ENCODE measurements at places on chromosomes 12 and 14.
A peak's percentile ranks its signal among the peaks of the same experiment; 100 is the strongest.

DNA sequence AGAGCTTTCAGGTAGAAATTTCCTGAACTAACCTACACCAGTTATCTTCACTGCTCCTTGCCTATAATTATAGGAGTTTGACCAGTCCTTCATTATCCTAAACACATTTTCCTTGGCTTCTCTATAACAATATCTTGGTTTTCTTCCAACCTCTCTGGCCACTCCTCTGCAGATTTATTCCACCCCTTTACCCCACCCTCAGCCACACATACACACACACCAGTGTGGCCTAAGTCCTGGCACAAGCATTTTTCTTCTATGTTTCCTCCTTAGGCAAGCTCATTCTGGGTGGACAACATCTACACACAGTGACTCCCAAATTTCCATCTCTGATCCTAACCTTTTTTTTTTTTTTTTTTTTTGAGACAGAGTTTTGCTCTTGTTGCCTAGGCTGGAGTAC is 25.1 kb downstream of the CDK17 start:
- DNase-seq, result no peak

DNA sequence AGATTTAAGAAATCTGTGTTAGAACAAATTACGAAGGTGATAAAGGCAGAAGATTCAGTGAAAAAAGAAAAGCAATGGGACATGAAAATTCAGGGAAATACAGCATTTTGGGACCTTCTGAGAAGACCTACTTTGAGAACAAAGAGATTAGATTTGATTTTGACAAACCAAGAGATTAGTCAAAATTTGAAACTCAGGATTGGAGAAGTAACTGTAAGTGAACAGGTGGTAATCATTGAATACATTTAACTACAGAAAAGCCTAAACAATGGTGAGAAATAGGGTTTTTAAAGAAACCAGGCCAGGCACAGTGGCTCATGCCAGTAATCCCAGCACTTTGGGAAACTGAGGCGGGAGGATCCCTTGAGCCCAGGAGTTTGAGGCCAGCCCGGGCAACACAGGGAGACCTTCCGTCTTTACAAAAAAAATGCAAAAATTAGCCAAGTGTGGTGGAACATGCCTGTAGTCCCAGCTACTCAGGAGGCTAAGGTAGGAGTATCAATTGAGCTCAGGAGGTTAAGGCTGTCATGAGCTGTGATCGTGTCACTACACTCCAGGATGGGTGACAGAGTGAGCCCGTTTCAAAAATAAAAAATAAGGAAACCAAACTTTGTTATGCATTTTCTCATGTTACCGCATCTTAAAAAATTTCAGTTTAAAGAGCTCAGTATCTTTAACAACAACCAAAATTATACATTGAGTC is 8.9 kb upstream of the SAV1 start:
- no peak for DNase-seq

GRCh38 chr12:46300910-46301309 is 32.1 kb upstream of the SLC38A1 start:
- no peak for DNase-seq

DNA sequence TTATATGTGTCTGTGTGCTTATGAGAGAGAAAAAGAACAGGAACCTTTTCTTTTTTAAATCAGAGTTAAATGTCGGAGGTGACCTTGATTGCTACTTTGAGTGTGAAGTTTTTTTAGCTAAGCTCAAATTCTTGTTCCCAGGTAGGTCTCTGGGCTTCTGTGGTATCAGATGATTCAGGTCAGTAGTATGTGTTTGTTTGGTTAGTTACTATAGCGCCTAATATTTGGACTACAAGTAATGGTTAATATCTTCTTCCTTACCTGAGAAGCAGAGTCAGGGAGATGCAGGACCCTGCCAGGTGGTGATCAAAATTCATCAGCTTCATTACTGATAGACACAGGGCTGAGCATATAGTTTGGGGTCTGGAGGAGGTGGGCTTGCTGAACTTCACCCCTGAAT is 30.8 kb downstream of the ADCK1 start:
- DNase-seq, result peak; percentile 8
